Esophagus squamous epithelium (tissue), 5 donors: ENCODE measurements at places on chromosomes 6 and 20.

GRCh38 chr6:127464161-127464880 is 5.1 kb upstream of the KIAA0408 start:
- DNase-seq, result no peak

- DNase-seq, result no peak
Measured at GRCh38 chr20:38612751-38613515, 11.3 kb downstream of the ARHGAP40 start.

- no peak for DNase-seq
Measured at GRCh38 chr6:46299253-46299652, 128.5 kb upstream of the ENPP5 start.

GRCh38 chr6:116667623-116668022 is 943 bp downstream of the ZUP1 start:
- DNase-seq, result no peak

DNA sequence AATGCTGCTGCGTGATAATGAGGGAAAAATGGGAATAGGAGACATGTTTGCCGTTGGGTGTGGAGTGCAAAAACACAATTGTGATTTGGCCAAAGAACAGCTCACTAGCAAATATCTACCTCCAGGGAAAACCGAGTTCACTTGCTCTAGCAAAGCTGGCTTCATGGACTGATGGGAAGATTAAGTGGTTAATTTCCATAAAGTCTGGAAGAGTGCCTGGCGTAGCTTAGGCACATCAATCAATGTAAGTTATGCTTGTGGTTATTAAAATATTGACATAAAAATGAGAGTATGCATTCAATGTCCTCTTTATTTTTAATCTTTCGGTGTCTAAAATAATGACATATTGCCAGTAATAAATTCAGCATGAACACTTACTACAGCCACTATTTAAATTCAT is 267.5 kb downstream of the SMOC2 start:
- no peak for DNase-seq

DNA sequence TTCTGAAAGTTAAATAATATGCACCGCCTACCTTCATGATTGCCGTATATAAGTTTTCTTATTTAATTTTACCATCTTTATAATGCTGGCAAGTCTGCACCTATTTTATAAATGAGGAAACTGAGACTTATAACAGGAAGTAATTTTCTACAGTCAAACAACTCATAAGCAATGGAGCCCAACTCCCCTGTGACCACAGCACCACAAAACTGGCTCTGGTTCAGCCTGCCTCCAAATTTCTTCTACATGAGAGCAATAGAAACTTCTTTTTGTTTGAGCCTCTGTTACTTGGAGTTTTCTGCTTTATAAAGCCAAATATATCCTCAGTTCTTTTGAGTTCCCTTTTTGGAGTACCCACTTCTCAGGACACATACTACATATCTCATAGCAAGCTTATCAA is 131.1 kb upstream of the HSF2 start:
- DNase-seq, result no peak

DNA sequence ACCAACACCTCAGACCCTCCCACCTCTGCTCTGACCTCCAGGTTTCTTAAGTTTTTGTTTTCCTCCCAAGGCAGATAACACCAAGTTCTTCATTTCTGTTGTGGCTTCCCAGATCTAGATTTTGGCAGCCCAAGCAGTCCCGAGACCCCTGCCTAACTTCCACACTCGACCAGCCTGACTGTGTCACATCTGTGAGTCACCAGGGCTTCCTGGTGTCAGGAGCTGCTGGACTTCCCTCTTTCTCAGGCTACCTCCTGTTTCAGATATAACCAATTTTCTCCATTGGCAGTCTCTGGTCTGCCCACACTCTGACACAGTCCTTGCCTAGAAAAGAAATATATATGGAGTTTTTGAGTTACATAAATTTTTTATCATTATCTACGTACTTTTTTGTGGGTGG is 46.1 kb upstream of the CCN6 start:
- no peak for DNase-seq

DNA sequence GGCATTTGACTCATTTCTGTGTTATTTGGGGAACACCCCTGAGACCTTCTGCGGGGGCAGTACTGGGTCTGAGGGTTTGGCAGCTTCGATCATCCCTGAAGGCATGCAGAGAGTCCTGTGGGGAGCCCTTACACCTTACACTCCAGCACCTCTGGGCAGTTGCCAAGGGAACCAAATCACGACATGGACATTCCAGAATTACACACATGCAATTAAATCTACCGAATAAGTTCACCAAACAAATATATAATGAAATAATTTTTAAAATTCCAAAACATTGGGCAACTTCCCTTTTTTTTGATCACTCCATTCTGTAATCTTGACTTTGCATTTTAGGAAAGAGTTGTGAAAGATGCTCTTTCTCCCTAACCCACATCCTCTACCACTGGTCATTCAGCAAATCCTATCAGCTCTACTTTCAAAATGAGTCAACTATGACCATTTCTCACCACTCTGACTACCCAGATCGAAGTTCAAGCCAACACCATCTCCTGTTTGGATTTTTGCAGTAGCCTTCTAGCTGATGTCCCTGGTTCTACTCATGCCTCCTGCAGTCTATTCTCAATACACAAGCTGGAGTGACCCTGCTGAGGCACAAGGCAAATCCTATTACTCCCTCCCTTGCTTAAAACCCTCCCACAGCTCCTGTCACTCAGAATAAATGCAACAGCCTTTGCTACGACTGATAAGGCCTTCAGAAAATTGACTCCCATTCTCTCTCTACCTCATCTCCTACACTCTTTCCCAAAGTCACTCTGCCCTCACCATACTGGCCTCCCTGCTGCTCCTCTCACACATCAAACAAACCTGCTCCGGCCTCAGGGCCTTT is 533.3 kb downstream of the HACE1 start:
- no peak for DNase-seq

GRCh38 chr20:49267327-49267726 is 10.5 kb downstream of the ZNFX1 start:
- DNase-seq, result no peak

- no peak for DNase-seq
Measured at GRCh38 chr20:50874758-50875665, 56.2 kb downstream of the ADNP start.

DNA sequence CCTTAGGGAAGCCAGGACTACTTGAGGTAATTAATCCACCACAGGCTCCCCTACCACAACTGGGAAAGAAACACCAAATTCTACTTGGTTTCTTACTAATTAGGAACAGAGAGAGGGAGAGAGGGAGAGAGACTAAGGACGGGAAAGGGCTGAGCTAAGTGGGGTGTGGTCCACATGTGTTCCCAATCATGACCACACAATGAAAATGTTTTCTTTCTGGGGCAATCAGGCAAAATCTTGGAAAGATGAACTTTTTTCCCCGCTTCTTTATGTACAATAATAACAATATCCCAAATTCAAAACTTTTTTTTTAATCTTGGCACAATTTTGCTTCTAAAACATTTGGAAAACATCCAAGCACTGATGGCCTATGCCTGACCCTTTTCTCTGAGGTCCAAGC is 734.4 kb downstream of the MAFB start:
- no peak for DNase-seq

- no peak for DNase-seq
Measured at GRCh38 chr20:24314053-24314452, 155.4 kb upstream of the SYNDIG1 start.

DNA sequence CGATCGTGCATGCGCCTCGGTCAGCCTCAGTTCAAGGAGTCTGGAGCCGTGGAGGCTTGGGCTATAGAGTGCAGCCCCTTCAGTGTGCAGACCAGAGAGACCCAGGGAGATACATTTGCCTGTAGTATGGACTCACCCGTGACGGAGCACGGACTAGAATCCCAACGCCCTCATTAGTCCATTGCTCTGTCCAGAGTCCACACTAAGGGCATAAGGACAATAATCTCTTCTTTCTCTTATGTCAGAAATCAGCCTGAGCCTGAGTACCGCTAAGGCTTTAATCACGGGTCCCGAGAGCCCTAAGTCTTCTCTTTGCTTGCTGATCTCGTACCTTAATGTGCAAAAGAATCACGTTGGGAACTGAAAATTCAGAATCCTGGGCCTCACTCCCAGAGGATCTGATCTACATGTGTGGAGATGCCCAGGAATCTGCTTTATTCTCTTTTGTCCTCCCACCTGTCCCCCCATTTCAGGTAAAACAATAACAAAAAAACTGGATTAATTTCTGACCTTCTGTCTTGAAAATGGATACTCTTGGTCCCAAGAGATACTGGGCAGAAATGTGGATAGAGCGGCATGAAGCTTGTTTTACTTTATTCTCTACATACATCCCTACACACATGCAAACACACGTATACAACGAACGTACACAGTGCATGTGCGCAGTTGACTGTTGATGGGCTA is 671 bp downstream of the BPHL start:
- no peak for DNase-seq

DNA sequence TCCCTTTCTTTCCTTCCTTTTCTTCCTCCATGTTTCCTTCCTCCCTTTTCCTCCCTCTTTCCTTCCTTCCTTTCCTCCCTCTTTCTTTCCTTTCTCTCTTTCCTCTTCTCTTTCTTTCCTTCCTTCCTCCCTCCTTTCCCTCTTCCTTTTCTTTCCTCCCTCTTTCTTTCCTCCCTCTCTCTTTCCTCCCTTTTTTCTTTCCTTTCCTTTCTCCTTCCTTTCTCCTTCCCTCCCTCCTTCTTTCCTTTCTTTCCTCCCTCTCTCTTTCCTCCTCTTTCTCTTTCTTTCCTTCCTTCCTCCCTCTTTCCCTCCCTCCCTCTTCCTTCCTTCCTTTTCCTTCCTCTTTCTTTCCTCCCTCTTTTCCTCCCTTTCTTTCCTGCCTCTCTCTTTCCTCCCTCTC is 86.3 kb upstream of the FERMT1 start:
- no peak for DNase-seq

GRCh38 chr6:36634317-36635108 is 40.4 kb downstream of the SRSF3 start:
- no peak for DNase-seq

DNA sequence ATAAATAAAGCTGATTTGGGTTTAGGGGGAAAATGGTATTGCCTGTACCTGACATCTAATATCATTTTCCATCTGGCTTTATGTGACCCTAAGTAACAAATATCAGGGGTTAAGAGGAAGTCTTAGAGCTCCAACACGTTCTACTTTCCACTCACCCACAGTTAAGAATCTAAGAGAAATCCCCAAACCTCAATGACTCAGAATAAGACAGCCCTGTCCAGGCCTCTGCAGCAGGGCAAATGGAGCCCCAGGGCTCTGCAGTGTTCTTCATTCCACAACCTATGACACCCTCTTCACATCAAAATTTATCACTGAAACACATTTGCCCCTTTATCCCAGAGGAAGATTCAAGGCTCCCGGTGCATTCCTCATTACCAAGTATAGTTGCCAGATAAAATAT is 20.3 kb upstream of the TENT5A start:
- DNase-seq, result no peak

- no peak for DNase-seq
Measured at GRCh38 chr6:13383328-13384163, 55.2 kb upstream of the TBC1D7 start.

GRCh38 chr6:53310771-53311585 is 37.8 kb downstream of the ELOVL5 start:
- no peak for DNase-seq

DNA sequence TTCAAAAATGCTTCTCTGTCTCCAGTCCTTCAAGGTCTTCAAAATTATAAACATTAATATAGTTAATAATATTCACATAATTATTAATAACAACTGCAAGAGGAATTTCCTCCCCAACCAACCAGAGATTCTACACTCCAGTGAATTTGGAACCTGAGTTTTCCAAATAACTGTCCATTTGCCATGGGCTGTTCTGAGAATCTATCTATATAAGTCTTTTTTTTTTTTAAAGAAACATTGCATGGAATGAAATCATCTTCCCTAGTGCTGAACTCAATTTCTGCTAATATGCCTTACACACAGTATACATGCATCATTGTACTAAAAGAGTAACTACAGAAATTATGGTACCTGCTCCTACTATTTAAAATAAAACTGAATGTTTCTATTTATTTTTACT is 113.9 kb downstream of the SLC22A3 start:
- DNase-seq, result no peak

GRCh38 chr6:127382413-127382812 is 39.0 kb upstream of the ECHDC1 start:
- no peak for DNase-seq

GRCh38 chr20:33963751-33964150 is 30.0 kb upstream of the RALY start:
- no peak for DNase-seq
